Muscle of arm (tissue), 14 donors: ENCODE measurements at places on chromosomes 4 and X.

DNA sequence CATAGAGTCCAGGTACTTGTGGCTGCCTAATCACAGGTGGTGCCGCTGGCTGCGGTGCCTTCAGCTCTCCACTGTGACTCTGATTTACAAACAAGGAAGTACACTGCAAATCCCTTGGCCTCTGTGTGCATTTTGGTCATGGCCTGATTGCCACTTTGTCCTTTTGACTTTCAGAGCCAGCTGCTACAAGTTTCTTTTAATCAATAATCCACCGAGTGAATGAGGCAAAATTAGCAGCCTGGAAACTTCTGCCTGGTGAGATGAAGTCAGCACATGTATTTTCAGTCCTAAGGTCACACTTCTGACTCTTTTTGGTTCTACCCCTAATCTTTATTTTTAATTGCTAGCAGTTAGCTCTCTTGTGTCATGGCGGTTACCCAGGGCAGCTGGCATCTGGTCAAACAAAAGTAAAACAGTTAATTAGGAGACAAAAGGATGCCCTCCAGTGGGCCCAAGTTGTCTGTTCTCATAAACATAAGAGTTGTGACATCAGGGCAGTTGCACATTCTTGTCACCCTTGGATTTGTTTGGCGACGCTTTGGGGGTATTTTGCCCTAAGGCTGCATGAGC, 62.3 kb upstream of the LNX1 start:
- no peak for DNase-seq

DNA sequence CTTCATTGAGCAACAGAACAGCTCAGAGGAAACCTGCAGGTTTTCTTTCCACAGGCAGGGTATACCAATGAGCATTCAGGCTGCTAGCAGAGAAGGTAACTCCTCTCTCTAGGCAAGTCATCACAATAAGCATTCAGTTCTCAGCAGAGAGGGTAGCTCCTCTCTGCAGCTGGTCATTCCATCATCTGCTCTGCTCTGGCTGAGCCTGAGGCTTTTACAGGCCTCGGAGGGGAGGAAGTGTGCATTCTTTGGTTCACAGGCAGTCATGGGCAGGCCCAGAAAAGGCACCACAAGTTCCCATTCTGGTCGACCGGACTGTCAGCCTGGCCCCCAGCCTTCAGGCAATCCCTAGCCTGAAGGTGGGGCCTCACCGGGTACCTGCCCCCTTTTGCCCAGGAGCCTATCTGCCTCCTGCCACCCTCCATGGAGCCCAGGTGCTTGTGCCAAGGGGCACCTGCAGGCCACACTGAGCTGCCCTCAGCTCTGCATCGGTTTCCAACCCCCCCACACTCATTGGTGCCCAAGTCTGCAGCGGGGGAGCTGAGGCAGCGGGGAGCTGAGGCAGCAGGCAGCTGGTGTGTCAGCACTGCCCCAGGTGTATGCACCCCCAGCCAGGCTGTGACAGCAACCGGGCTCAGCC, 83.1 kb downstream of the PRDM5 start:
- DNase-seq = no peak

DNA sequence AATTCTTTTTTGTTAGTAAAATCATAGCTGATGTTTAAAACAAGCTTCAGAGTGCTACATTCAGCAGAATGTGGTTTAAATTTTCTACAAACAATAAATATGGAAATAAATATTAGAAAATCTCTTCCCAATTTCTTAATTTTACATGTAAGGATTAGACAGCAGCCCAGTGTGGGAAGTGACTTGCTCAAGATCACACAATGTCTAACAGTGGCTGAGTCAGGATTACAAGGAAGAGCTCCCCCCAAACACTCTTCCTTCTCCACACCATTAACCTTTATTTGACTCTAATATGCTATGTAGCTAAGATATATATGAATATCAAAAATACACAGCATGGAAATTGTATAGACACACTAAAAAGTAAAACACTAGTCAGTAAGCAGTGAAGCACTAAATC, 59.5 kb downstream of the SLC10A7 start:
- no peak for DNase-seq

DNA sequence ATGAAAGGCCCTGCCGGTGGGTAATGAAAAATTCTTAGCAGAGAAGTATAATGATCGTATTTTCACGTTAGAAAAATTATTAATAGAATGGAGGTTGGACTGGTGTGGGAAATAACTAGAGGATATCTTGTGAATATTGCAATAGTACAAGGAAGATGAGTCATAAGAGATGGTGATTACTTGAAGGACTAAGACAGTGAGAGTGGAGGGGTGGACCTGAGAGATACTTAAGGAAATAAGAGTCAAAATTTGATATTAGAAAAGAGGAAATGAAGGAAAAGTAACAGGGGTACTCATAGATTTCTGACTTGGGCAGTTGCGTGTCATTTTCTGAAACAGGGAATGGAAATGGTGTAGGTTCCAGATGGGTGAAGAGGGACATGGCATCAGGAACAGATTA, 1.7 kb upstream of the USP53 start:
- DNase-seq = no peak

GRCh38 chrX:138073626-138074025, 507.7 kb downstream of the ZIC3 start:
- no peak for DNase-seq

GRCh38 chr4:20724915-20725314, 24.7 kb downstream of the PACRGL start:
- no peak for DNase-seq

- DNase-seq = peak; percentile 76
Measured at GRCh38 chrX:74133156-74133796, 170.7 kb upstream of the ZCCHC13 start.

DNA sequence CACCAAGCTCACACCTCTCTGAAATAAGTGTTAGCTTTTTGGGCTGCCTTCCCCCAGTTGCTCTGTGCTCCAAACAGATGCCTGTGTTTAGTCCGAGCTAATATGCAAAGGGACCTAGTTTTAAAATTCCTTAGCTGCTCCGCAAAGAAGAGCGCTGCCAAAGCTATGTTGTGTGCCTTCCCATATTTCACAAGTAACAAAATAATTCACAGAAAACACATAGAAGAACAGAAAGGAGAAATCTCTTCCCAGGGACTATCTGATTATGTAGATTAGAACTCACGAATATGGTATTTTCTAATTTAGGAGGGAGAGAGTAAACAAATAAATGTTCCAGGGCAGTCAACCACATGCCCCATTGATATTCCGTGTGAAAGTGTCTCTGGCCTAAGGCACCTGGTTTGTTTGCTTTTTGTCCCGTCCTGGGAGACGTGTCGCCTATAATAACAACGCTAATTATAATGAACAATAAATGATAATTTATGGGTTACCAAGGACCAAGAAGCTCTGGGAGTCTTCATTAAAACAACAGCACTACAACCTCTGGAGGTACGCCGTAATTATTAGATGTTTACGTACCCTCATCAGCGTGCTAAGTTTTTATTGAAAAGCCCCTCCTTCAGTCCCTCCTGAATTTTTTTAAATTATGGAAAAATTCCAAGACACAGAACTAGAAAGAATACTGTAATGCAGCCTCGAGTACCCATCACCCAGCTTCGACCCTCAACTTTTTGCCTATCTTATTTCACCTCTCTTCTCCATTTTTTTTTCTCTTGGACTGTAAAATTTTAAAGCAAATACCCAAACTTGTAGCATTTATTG, 1.2 kb upstream of the CCNG2 start:
- DNase-seq = peak; percentile 16

GRCh38 chrX:129831091-129831885, 12.4 kb downstream of the ZDHHC9 start:
- DNase-seq = peak; percentile 61

DNA sequence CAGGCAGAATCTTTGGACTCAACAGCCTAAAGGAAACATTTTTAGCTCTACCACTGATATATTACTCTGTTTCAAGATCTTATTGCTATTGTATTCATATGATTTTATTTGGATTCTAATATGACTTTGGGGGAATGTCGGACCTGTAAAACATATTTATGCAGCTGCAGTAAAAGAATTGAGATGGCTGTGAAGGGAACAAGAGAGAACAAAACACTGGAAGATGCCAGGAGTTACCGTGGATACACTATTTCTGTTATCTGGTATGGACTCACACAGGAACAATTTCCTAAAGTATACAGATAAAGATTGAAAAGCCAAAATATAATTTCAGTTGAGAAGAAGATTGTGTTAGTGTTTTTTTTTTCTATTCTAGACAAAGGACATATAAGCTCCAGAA, 113.0 kb upstream of the DCLK2 start:
- peak; percentile 55 for DNase-seq

DNA sequence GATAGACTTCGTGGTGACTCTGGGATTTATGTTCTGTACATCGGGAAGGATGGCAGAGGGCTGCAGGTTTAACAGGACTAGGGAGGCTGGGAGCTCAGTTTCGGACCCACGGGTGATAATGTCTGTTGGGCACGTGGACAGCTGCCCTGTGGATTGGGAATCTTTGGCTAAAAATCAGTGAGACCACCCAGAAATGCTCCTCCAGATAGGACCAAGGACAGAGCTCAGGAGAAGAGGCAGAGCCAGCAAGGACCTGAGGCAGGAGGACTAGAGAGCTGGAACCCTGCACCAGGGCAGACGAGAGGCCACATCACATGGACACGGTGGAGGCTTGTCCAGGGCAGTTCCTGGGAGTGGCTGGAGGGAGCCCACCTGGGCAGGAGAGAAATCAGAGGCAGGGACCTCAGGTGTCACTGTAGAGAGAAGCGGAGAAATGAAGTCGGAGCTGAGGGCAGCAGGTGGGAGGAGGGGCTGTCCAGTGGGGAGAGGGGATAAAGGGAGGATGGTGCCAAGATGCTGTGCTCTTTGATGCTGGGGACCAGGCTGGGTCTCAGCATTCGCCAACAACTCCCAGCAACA, 79.2 kb downstream of the CPZ start:
- no peak for DNase-seq

DNA sequence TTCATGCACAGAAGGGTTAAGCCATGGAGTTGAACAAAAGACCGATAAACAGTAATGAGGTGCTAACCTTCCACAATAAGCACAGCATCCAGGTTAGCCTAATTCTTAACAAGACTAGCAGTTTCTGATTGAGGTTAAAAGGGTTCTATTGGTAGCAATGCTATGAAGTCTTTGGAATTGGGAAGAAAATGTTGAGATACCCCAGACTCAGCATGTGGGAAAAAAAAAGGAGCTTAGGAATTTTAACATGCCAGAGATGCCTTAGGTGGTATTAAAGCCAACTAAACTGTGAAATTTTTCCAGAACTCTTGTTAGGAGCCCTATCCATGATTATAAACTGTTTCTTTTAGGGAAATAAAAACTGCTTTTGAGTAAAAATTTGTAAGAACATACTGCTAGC, 391.7 kb downstream of the GABRG1 start:
- DNase-seq = no peak

- DNase-seq = no peak
Measured at GRCh38 chr4:95898226-95898625, 58.3 kb downstream of the PDHA2 start.

GRCh38 chr4:168769416-168769815, 240.6 kb downstream of the CBR4 start:
- no peak for DNase-seq

DNA sequence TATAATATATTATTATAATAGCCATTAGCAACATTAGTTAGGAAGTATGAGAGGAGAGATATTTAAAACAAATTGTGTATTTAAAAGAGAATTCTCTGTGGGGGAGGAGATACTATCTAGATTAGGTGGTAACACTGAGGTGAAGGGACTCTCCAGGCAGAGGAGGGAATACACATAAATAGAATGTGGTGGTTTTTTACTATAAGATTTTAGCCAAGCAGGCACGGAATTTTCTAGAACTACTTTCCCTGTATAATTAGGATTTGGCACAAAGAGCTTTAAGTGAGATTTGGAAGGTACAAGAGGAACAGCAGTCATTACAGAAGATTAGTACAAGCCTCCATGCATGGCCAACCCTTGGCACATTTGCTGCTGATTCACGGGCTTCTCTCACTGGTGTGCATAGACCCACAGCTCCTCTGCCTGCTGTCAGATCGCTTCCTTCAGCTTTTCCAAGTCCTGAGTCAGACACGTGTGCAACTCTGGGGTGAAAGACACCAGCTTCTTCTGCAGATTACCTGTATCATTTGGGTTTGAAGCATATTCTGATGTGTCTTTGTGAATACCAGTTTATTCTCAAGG, 685.5 kb downstream of the KCTD8 start:
- DNase-seq = no peak

GRCh38 chr4:76801621-76802235, 96.2 kb downstream of the SOWAHB start:
- DNase-seq = no peak

- no peak for DNase-seq
Measured at GRCh38 chrX:31717474-31717873, 645.6 kb upstream of the FTHL17 start.
